Dermis microvascular lymphatic vessel endothelial cell (primary cell): ENCODE measurements at places on chromosomes 5 and 9. TPM values are rescaled to one million over a fixed set of nuclear protein-coding genes. Genes with fewer than 3 reads are reported as not detected.

SPINK6 gene
- total RNA-seq: not detected in 2 replicates

HRCT1 gene
- 2.6 and 3.3 TPM in 2 replicates for total RNA-seq

TNFSF15 gene
- 0.90 and 4.3 TPM in 2 replicates for total RNA-seq

PCDHB16 gene
- total RNA-seq: 0.13 and 0.76 TPM in 2 replicates

CSF1R gene
- total RNA-seq: not detected in 2 replicates

C9 gene
- total RNA-seq: under 0.01 and 0.25 TPM in 2 replicates

GRK6 gene
- 15.4 and 18.0 TPM in 2 replicates for total RNA-seq

BAAT gene
- under 0.01 TPM in 1 of 2 replicates, not detected in the other for total RNA-seq

PLPPR1 gene
- total RNA-seq: not detected in 2 replicates

DRD1 gene
- not detected in 2 replicates for total RNA-seq

SLC25A25 gene
- 25.8 and 45.6 TPM in 2 replicates for total RNA-seq

MAP1B gene
- 39.3 and 40.0 TPM in 2 replicates for total RNA-seq

ANXA1 gene
- 541 and 583 TPM in 2 replicates for total RNA-seq

PAIP1 gene
- 74.2 and 111 TPM in 2 replicates for total RNA-seq

LURAP1L gene
- 2.5 and 2.6 TPM in 2 replicates for total RNA-seq

GFPT2 gene
- 0.13 and 0.38 TPM in 2 replicates for total RNA-seq

CXXC5 gene
- total RNA-seq: 41.1 and 71.3 TPM in 2 replicates

DCAF10 gene
- 12.3 and 23.4 TPM in 2 replicates for total RNA-seq

OR1Q1 gene
- total RNA-seq: not detected in 2 replicates

SPATA31A3 gene
- not detected in 2 replicates for total RNA-seq

SV2C gene
- under 0.01 TPM in 1 of 2 replicates, not detected in the other for total RNA-seq

IL7R gene
- 0.25 and 0.51 TPM in 2 replicates for total RNA-seq

LECT2 gene
- not detected in 2 replicates for total RNA-seq

ITGA2 gene
- 38.4 and 63.5 TPM in 2 replicates for total RNA-seq

GIN1 gene
- 2.3 and 2.4 TPM in 2 replicates for total RNA-seq

JAKMIP2 gene
- not detected in 2 replicates for total RNA-seq

BTNL8 gene
- 0.13 TPM in 1 of 2 replicates, not detected in the other for total RNA-seq

FBXO4 gene
- 8.1 and 8.5 TPM in 2 replicates for total RNA-seq

DIPK1B gene
- 70.8 and 93.8 TPM in 2 replicates for total RNA-seq

THBS4 gene
- 1.2 and 2.9 TPM in 2 replicates for total RNA-seq

RGP1 gene
- 9.0 and 11.3 TPM in 2 replicates for total RNA-seq

OR2K2 gene
- not detected in 2 replicates for total RNA-seq

RLN1 gene
- 0.13 TPM in 1 of 2 replicates, not detected in the other for total RNA-seq

CCNO gene
- total RNA-seq: under 0.01 TPM in 1 of 2 replicates, not detected in the other

OSMR gene
- 8.0 and 11.3 TPM in 2 replicates for total RNA-seq

RAI14 gene
- 149 and 192 TPM in 2 replicates for total RNA-seq

FOXD1 gene
- total RNA-seq: under 0.01 and 0.13 TPM in 2 replicates

IFNA2 gene
- not detected in 2 replicates for total RNA-seq

UBTD2 gene
- total RNA-seq: 15.7 and 18.3 TPM in 2 replicates
